Muscle of arm (tissue), 14 donors: ENCODE measurements at places on chromosomes 16 and 17.
A peak's percentile ranks its signal among the peaks of the same experiment; 100 is the strongest.

DNA sequence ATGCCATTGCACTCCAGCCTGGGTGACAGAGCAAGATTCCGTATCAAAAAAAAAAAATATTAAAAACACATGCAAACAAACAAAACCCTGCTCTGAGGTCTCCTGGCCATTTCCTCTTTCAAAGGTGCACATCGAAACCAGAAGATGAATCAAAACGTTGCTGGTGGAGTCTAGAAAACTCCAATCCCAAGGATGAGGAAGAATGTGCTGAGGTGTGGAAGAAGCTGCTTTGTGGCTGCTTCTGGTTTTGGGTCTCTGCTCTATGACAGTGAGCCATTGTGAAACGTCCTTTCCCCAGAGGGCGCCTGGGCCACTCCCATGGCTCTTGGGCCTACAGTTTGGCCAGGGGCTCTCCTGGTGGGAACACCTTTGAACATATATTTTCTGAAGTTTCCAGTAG is 112.6 kb downstream of the IRF8 start:
- DNase-seq: no peak

GRCh38 chr16:30775392-30776188 is 11.4 kb downstream of the ZNF629 start:
- DNase-seq: peak; percentile 89

DNA sequence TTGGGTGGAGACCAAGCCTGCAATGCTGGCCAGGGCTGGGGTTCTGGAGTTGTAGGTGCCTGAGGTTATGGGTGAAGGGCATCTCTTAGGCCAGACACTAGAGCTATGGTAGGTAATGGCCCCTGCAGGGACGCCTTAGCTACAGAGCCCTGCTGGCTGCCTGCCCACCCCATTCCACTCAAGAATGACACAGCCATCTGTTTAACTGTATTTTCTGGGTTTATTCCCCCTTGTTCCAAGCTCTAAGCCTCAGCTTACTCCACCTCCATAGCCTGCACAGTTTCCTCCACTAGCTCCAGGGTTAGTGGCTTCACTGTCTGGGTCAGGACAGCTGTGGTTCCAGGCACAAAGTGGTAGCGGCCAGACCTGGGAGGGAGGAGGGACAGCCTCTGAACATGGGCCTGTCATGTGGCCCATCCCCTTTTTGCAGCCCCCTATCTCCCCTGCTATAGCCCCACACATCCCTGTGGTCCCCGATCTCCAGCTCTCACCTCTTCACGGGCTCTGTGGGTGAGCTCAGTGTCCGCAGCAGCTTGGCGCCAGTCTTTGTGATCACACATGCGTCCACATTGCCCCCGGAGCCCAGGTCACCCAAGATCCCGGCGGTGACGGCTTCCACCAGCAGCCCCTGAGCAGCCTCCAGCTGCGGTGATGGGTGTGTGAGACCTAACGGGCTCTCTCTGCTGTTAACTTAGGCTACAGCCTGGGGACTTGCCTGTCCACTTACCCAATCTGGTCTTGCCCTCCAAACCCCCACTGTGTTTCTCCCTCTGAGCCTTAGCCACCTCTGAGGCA is 2.1 kb downstream of the PSMB10 start:
- DNase-seq: no peak

DNA sequence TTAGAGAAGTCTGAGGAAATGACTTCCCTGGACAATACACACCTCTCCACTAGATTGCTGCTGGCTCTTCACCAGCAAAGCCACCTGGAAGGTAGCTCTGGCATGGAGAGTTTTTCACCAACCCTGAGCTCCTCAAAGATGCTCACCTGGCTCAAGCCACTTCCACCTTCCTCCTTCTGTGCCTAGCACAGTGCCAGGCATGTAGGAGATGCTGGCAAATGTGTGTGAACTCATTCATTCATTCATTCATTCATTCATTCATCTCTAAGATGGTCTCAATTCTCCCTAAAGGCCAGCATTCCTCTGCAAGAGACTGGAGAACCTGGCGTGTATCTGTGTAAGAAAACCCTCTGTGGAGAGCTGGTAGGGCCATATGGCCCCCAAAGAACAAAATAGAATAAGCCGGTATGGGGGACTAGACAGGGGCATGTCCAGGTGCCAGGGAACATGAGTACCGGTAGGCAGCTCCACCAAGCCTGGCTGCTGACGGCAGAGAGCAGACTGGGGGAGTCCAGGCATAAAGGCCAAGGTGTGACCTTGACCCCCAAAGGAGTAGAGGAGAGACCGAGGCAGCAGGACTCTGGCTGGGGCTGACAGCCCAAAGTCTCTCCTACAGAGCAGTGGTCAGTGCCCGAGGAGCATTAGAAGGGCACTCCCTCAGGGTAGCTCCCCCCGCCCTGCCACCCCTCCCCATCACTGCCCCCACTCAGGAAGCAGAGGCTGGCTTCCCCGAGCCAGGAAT is 132.2 kb upstream of the TNRC6C start:
- no peak for DNase-seq

DNA sequence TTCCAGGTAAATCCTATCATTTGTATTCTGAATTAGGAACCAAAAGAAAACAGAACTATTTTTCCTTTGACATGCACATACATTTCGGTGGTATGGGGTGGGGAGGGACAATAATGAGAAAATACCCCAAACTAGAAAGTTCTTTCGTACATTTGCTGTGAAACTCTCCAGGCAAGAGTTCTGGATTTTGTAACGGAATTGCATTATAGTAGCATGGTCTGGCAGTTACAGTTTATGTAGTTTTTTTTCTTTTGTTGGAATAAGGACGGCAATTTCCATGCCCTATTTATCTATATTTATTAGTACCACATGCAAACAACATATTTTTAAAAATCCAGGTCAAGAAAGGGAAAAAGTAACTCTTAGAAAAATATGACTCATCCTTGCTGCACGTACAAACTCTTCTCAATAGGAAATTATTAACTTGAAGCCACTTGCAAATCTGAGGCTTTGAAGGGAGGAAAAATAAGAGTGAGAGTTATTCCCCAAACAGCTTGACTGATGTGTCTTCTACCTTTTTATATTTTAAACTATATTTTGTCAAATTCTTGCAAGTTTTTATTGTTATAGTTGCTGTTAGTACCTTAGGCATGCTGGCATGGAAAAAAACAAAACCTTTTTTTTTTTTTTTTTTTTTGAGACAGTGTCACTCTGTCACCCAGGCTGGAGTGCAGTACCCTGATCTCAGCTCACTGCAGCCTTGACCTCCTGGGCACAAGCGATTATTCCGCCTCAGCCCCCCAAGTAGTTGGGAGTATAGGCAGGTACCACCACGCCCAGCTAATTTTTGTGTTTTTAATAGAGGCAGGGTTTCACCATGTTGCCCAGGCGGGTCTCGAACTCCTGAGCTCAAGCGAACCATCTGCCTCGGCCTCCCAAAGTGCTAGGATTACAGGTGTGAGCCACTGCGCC is 69.3 kb downstream of the WWP2 start:
- DNase-seq: no peak

DNA sequence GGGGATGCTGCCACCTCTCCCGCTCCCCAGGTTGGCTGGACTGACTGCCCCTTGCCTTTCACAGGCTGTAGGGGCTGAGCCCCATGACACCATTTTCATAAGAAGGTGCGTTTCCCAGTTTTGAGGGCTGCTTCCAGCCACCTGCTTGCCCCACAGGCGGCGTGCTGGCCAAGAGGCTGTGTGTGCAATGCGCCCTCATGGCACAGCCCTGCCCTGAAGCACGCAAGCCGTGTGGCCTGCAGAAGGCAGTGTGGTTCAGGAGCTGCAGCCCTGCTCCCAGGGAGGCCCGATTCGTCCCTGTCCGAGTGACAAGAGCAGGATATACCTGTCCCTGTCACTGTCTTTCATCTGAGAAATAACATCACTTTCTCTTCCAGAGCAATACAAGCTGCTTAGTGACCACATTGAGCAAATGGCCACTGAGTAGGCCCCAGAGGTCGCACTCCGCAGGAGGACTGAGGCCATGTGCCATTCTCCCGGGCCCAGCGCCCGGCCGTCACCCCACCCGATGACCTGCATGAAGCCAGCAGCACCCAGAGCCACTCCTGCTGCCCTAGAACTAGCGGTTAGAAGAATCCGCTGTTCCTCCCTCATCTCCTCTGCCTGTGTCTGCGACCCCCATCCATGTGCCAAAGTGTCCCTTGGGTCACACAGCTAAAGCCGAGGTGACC is 24.2 kb downstream of the CIBAR2 start:
- DNase-seq: no peak

DNA sequence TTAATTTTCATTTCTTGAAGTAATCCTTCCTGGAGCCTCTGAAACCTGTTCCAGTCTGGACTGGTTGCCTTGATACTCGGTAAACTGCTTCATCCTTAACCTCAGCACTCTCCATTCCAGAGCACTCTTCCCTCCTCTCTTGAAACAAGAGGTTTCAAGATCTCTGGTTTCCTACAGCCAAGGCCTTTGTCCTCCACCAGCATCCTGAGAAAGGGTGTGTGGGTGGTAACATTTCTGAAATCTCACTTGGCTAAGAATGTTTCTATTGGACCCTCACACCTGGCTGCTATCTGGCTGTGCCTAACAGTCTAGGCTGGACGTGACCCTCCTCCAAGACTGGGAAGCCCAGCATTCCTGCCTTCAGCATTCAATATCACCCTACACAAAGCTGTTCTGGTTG is 99.7 kb downstream of the CYTH1 start:
- no peak for DNase-seq

- DNase-seq: no peak
Measured at GRCh38 chr17:7611635-7612293, 2.9 kb downstream of the FXR2 start.

GRCh38 chr17:58398574-58399266 is 18.6 kb downstream of the RNF43 start:
- DNase-seq: no peak

DNA sequence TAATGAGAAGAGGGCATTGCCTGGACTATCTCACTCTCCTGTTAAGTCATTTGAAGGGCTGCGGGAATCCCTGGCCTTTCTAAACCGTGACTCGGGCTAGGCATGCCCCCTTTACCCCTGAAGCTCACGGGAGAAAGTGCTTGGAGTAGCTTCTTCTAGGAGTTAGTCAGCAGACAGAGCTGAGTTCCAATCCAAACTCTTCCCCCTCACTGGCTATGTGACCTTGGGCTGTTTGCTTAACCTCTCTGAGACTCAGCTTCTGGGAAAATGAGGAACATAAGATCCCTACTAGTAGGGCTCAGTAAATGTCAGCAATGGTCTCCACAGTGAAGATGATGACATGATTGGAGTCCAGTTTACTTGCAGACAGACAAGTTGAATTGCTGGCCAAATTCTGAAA is 5.7 kb upstream of the B9D1 start:
- no peak for DNase-seq

DNA sequence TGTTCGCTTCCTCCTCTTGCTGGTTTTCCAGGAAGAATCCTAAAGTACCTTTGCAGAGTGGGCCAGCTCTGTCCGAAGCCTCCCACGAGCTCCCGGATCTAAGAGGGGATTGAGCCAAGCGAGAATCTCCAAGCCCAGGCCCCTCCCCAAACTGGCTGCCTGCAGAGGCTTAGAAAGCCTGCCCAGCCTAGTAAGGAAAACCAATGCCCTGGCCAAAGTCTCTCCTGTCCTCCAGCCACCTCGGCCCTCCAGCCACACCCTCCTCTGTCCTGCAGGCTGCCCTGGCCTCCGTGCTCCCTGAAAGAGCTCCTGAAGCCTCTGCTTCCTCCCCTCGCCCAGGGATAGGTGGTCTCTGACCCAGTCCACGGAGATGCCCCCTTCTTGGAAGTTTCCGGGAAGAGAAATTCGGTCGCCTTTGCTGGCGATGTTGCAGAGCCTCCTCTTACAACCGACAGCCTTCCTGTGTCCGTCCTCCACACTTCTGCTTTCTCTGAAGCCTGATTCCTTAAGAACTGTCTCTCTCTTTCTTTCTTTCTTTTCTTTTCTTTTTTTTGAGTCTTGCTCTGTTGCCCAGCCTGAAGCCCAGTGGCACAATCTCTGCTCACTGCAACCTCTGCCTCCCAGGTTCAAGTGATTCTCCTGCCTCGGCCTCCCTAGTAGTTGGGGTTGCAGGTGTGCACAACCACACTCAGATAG is 54.9 kb upstream of the TOB1 start:
- no peak for DNase-seq

DNA sequence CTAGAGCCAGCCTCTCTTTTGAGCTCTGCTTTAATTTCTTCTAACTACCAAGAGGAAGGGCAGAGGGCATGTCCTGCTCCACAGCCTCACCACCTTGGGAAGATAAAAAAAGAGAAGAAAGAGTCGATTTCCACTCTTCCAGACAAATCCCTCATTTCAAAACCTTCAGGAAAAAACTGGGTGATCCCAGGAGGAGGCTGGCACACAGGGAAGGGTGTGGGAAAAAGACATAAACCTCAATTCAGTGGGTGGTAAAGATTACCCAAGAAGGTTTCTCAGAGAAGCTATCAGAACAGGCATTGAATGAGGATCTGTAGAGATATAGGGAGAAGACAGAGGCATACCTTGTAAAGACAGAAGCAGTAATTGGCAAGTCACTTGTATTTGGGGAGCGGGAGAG is 79.9 kb upstream of the CRHR1 start:
- DNase-seq: no peak

DNA sequence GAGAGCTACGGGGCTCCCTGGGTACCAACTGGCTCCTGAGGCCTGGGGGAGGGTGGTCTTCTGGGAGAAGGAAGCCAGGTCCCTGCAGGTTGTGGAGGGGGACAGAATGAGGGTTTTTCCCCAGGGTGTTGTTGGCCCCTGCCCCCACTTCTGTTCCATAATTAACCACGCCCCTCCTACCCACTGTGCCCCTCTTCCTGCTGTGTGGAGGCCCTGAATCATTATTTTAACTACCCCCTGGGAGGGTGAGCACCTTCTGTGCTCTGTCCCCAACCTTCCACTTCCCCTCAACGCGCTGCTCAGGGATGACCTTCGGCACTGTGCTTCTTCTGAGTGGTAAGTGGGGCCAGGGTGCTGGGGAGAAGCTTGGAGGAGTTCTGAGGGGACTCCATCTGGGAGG is at the start of gene ITGAD:
ITGAD (plus strand) TSS at position 280 of the 400 bp plus-strand sequence; CDS start at position 306, 26 bp downstream.
- no peak for DNase-seq

DNA sequence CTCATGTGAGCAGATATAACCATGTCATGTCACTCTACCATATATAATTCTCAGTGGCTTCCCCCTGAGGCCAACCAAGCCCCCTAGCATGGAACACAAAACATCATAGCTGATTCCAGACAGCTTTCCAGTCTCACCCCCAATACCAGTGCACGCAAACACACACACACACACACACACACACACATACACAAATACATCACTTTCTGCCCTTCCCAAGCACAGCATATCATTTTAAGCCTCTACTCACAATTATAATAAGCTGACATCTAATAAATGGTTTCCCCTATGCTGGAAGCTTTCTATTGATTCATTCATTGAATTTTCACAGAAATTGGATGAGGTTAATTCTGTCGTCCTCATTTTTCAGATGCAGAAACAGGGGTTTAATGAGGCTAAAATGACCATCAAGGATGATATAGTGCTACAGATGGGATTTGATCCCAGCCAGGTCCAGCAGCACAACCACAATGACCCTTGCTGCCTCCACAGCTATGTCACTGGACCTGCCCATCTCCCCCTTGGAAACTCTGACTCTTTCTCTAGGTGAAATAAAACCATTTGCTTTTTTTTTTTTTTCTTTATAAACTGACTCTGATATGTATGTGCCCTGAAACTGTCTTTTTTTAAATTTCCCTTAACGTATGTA is 131.1 kb downstream of the TMEM114 start:
- DNase-seq: no peak
